ENCODE measurements at places on chromosomes 16 and 17. TPM values are rescaled to one million over a fixed set of nuclear protein-coding genes. Genes with fewer than 3 reads are reported as not detected.

GRCh38 chr16:25593260-25593659, 98.5 kb upstream of the HS3ST4 start:
- DNase-seq, result no peak
- no peak overlapping the region for H3K4me3 ChIP-seq
- no peaks in the 10 kb centered on the region for H3K36me3 ChIP-seq
- no peaks in the 10 kb centered on the region for H3K4me1 ChIP-seq
- no peak overlapping the region for H3K27ac ChIP-seq
- H3K27me3 ChIP-seq, result no peaks in the 10 kb centered on the region

The PPP1R27 gene
- 4.2 TPM for polyA plus RNA-seq

GRCh38 chr17:58783380-58783779, 27.7 kb downstream of the PPM1E start:
- H3K4me3 ChIP-seq, result no peak overlapping the region
- H3K36me3 ChIP-seq, result no peaks in the 10 kb centered on the region
- H3K27me3 ChIP-seq, result no peaks in the 10 kb centered on the region
- DNase-seq, result no peak

DNA sequence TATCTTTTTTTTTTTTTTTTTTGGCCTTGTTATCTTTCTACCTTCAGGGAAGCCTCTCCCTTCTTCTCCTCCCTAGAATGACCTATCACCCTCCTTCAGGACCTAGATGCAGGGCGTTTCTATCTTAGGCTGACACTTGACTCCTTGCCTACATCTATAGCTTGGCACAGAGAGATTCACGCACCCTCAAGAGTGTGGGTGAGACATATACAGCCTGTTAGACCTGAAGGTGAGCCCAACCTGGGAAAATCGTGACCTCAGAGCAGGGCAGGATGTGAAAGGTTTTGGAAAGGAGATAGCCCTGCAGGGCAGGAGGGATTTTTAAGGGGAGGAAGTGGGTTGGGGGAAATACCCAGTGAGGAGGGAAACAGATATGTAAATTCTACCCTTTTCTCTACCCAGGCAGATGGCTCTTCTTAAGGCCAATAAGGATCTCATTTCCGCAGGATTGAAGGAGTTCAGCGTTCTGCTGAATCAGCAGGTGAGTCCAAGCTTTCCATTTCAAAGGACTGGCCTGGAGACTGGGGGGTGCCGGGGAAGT, at the start of gene AHSP:
AHSP (plus strand) TSS at position 167 of the 541 bp plus-strand sequence; CDS start at position 407, 240 bp downstream.
- H3K4me1 ChIP-seq, result peaks cover 32% of the 10 kb centered on the region
- peak within 1 kb of the TSS; percentile 44 for H3K27ac ChIP-seq
- H3K36me3 ChIP-seq, result no peaks in the 10 kb centered on the region
- DNase-seq, result peak; percentile 70
- H3K4me3 ChIP-seq, result no peak within 1 kb of the TSS

DNA sequence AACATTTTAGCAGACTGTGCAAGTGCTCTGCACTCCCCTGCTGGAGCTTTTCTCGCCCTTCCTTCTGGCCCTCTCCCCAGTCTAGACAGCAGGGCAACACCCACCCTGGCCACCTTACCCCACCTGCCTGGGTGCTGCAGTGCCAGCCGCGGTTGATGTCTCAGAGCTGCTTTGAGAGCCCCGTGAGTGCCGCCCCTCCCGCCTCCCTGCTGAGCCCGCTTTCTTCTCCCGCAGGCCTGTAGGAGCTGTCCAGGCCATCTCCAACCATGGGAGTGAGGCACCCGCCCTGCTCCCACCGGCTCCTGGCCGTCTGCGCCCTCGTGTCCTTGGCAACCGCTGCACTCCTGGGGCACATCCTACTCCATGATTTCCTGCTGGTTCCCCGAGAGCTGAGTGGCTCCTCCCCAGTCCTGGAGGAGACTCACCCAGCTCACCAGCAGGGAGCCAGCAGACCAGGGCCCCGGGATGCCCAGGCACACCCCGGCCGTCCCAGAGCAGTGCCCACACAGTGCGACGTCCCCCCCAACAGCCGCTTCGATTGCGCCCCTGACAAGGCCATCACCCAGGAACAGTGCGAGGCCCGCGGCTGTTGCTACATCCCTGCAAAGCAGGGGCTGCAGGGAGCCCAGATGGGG, 3.1 kb downstream of the GAA start:
- H3K27ac ChIP-seq, result no peak overlapping the region
- H3K27me3 ChIP-seq, result peaks cover 25% of the 10 kb centered on the region
- H3K4me3 ChIP-seq, result no peak overlapping the region
- H3K36me3 ChIP-seq, result no peaks in the 10 kb centered on the region

- DNase-seq, result no peak
- no peak overlapping the region for H3K4me3 ChIP-seq
- H3K36me3 ChIP-seq, result no peaks in the 10 kb centered on the region
- peaks cover 11% of the 10 kb centered on the region for H3K4me1 ChIP-seq
- no peak overlapping the region for H3K27ac ChIP-seq
Observed at GRCh38 chr17:78366109-78366848, 6.4 kb upstream of the SOCS3 start.

- H3K36me3 ChIP-seq, result no peaks in the 10 kb centered on the region
- H3K27me3 ChIP-seq, result no peaks in the 10 kb centered on the region
- H3K27ac ChIP-seq, result no peak overlapping the region
- no peak overlapping the region for H3K4me3 ChIP-seq
Observed at GRCh38 chr16:82651921-82652601, 25.3 kb downstream of the CDH13 start.

DNA sequence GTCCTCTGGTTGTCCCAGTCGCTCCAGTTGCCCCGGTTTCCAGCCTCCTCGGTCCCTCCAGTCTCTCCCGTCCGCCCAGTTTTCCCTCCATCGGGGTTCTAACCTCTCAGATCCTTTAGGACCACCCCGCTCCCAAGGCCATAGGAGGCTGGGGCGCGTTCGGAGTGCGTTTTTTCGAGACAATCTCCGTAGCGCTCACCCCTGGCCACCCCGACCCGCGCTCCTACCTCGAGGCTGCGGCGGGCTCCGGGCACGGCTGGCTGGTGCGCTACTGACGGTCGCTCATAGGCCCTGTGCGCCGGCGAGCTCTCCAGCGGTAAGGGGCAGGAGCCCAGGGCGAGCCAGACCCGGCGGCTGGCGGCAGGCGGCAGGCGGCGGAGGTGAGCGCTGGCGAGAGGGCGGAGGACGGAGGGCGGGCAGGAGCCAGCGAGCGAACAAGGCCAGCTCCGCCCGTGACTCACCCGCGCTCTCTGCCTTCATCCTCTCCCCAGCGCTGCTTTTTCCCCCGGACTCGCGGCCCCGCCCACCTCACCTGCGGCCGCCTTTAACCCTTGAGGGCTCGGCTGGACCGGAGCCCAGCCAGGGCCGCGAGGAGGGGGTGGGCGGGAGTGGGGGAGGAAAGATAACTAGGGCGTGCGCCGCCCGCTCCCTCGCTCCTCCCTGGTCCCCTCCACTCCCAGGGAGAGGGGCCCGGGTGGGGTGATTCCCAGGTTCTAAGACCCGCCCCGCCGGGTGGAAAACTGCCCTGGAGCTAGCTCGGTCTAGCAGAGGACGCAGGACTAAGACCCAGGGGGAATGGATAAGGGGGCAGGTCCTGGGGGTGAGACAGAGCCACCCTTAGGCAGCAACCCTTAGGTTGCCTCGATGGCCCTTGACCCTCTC, at the start of gene SP6:
SP6 (minus strand) TSS at position 472 of the 882 bp plus-strand sequence. CDS start 2,734 bp downstream, outside the sequence.
- H3K27me3 ChIP-seq, result peaks cover 2% of the 10 kb centered on the region
- H3K4me3 ChIP-seq, result peak within 1 kb of the TSS; percentile 43
- H3K36me3 ChIP-seq, result no peaks in the 10 kb centered on the region
- peaks cover 45% of the 10 kb centered on the region for H3K4me1 ChIP-seq

GRCh38 chr16:56743840-56744239, 13.9 kb downstream of the NUP93 start:
- no peaks in the 10 kb centered on the region for H3K27me3 ChIP-seq
- DNase-seq, result no peak

The HOXB5 gene
- polyA plus RNA-seq, result 2.7 TPM

The CDK3 gene
- 10.6 TPM for polyA plus RNA-seq

The FAM83G gene
- polyA plus RNA-seq, result 5.5 TPM

DNA sequence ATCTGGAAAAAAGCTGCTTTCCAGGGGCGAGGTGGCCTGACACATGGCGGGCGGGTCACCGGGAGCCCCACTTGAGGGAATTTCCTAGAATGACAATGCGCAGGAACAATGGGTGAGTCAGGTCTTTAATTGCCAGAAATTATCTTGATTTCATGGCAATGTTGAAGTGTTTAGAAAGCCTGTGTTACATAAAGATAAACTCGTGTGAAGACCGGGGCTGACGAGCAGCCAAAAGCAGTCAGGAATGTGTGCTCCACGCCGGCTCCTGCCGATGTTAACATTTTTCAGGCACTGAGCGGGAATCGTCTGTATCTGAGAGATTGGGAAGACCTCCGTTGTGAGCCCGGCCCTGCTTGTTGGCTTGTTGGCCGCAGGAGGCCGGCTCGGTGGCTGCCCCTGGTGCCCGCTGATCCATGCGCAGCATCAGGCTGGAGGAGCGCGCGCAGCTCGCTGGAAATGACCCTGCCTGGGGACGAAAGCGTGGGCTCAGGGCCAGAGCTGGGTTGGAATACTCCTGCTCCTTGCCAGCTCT, 353.1 kb downstream of the FOXL1 start:
- no peak overlapping the region for H3K27ac ChIP-seq
- peaks cover 26% of the 10 kb centered on the region for H3K4me1 ChIP-seq
- no peak overlapping the region for H3K4me3 ChIP-seq
- H3K27me3 ChIP-seq, result peaks cover 15% of the 10 kb centered on the region
- DNase-seq, result no peak
